ENCODE measurements at places on chromosomes 2 and 18. TPM values are rescaled to one million over a fixed set of nuclear protein-coding genes. Genes with fewer than 3 reads are reported as not detected.

- DNase-seq: peak; percentile 55
Observed at GRCh38 chr2:1480671-1481076, 67.4 kb downstream of the TPO start.

NEB gene
- 2.2 TPM for total RNA-seq

DNA sequence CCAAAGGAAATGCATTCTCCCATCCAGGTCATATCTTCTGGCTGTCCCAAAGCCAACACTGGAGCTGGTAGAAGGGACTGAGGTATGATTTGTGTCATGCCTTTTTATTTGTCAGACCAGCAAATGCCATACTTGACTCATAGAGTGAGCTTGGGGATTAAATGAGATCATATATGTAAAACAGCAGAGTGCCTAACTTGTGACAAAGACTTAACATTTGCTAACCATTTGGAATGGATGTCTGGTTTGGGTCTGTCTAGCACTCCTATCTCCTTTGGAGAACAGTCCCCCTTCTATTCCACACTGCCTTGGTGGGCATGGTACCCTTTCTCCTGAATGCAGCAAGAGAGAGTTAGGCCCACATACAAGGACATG lies 128.5 kb upstream of the LGALSL start:
- DNase-seq: no peak

GRCh38 chr18:51621113-51621863 lies 423.8 kb upstream of the MEX3C start:
- DNase-seq: no peak

DNA sequence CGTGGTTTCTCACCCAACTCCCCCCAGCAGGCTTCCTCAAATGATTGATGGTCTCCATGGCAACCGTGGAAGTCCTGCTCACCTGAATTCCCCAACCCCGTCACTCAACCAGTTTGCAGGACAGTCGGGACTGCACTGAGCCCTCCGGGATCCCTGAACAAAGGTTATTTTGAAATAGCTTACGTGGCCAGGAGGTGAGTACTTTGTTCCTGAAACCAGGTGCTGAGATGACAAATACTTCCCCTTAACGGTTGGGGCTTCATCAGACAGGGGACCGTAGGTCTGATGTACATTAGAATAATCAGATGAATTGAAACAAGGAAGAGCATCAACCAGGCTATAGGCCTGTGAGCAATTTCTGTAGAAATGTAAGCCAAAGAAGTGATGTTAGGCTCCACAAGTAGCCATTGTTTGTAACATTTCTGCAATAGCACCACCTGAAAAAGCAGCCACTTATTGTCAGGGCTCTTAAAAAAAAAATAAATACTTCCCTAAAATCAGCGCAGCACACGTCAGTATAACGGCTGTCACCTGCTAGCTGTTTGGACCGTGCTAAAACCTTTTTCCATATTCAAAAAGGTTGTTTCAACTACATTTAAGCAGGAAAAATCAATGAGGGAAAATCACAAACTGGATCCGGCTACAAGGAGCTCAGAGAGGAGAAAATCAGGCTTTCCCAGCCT lies 206.4 kb upstream of the ID2 start:
- DNase-seq: no peak

DLGAP1 gene
- 6.0 TPM for total RNA-seq

DNA sequence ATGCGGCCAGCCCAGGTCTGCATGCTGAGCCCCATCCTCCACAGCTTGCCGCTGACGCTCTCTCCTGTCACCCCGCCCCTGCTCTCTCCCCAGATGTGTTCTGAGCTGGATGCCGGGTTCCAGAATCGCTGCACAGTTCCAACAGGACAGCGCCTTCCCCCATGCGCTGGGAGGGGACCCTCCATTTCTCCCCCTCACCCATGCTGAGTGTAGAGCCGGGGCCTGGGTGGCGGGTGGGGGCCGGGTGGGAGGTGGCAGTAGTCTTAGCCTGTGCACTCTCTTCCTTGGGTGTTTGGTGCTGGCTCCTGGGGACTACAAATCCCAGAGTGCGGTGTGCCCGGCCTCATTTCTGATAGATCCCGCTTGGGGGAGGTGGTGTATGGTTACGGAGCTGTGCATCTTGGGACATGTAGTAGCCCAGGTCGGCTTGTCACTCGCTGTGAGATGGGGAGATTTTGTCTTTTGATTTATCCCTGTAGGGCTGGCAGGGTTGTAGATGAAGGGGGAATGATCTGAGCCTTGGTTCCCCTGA lies 6.8 kb downstream of the DNAJB2 start:
- DNase-seq: peak; percentile 81

TNS1 gene
- 249 TPM for total RNA-seq

Measured in chondrocyte (in vitro differentiated cells).